ENCODE measurements at places on chromosomes 3 and 15. TPM values are rescaled to one million over a fixed set of nuclear protein-coding genes. Genes with fewer than 3 reads are reported as not detected.

The CHAC1 gene
- 14.1 TPM for total RNA-seq

- DNase-seq: no peak
These were observed 119.9 kb upstream of the MELTF start for GRCh38 chr3:197149528-197149927.

- no peak for DNase-seq
These were observed 469.6 kb upstream of the DPPA4 start for GRCh38 chr3:109806929-109807328.

DNA sequence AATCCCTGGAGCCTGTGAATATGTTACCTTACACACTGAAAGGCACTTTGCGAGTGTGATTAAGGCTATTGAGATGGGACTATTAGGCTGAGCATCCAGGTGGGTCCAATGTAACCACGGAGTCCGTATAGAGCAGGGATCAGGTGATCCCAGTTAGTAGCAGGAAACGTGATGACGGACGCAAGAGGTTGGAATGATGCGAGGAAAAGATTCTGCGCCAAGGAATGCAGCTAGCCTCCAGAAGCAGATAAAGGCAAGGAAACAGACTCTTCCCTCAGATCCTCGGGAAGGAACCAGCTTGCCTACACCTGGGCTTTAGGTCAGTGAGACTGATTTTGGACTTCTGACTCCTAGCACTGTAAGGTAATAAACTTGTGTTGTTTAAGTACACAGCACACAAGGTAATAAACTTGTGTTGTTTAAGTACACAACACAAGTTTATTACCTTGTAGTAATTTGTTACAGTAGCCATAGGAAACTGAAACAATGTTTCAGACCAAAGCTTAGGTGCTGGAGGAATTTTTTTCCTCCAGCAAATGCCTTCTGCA, 125.0 kb downstream of the CHST2 start:
- no peak for DNase-seq

DNA sequence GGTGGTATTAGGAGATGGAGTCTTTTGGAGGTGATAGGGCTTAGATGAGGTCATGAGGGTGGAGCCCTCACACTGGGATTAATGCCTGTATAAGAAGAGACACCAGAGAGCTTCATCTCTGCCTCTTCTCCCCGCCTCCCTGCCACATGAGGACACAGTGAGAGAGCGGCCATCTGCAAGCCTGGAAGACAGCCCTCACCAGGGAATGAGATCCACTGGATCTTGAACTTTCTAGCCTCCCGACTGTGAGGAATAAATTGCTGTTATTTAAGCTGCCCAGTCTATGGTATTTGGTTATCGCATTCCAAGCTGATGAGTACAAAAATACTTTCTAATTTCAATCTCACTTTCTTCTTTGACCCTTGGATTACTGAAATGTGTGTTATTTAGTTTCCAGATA, 121.4 kb downstream of the OCA2 start:
- DNase-seq: no peak

GRCh38 chr3:148466980-148467740, 230.5 kb upstream of the AGTR1 start:
- no peak for DNase-seq

GRCh38 chr3:102178817-102179216, 256.0 kb upstream of the ZPLD1 start:
- DNase-seq: no peak

DNA sequence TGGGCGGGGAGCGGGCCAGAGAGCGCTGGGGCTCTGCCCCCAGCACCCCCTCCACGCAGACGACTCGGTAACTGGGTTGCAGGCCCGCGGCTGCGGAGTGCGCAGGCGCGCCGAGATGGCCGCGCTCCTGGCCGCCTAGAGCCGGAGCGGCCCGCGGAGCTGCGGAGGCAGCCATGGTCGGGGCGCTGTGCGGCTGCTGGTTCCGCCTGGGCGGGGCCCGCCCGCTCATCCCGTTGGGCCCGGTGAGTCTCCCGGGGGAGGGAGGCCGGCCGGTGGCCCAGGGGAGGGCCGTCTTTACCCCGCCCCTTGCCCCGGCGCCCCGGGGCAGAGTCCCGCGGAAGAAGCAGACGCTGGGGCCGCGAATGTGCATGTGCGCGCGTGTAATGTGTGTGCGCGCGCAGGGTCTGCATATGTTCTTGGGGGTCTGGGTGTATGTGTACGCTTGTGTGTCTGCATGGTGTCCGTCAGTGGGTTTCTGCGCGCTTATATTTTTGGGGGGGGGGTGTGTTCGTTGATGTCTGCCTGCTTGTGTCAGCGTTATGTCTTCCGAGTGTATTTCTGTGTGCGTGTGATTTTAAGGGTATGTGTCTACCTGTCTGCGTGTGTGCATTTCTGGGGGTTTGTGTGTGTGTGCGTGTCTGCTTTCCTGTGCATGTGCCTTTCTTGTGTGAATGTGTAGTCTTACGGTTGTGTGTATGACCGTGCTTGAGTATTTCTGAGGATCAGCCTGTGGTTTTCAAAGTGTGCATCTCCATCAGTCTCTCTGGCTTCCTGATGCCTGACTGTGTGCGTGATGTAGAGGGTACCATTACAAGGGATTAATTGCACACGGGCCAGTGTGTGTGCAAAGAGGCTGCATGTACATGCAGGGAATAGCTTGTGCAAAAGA, at the start of gene ABHD14A:
Gene ABHD14A, plus strand, starts transcription at position 102 of the 889 bp plus-strand sequence. Its CDS starts 72 bp downstream, at position 174.
- DNase-seq: peak; percentile 83

DNA sequence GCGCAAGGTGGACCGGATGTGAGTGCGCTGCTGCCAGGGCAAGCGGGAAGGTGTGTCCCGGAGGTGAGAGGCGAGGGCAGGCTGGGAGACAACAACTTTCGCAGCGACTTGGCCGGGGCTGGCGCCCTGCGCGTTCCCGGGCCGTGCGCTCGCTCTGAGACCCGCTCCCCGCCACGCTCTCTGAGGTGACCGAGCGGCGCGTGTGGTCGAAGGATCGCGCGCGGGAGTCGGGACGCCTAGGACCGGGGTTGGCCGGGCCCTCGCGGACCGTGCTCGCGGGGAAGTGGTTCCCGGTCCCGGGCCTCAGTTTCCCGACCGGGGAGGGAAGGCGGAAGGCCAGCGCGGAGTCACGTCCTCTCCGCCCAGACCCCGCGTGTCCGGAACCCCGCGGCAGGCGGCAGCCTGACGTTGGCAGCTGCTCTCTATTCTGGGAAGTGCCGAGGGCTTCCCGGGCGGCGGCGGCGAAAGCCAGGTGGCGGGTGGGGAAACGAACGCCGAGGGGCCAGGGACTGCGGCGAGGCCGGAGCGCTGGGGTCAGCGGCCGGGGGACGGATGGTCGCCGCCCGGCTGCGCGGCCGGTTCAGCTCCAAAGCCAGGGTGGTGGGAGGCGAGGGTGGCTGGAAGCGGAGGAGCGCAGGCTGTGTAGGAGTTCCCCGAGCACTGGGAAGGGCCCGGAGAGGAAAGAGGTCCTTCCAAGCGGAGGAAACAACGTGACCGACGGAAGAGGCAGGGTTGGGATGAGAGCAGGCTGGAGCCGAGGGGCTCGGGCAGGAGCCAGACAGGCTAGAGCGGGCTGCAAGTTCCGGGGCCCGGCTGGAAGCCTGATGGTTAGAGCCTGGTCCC, 1.0 kb upstream of the IGF2BP2 start:
- DNase-seq: peak; percentile 36

DNA sequence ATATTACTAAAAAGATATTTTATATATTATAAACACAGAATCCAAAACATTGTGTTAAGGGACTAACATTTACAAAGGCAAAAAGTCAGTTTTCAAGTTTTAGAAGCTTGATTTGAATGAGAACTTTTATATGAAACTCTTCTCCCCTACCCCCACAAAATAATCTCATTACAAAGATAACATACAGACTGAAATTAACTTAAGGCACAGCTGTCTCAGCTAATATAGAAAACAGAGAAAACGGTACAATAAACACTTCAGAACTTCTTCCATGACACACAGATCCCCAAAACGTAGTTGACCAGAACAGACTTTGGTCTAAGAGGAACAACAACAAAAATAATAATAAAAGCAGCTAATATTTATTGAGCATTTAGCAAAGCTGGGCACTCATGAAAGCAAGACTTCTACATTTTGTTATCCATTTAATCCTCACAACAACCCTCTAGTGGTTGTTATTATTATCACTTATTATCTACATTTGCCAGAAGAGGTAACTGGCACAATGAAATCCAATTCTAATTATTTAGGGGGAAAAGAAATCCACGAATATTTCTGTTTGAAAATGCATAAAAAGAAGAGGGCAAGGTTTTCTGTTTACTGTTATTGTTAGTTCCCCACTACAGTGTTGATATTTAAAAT, 68.1 kb downstream of the PFN2 start:
- no peak for DNase-seq

- no peak for DNase-seq
These were observed 316.9 kb upstream of the ICE2 start for GRCh38 chr15:60795889-60796288.

- no peak for DNase-seq
These were observed 93.7 kb upstream of the RBMS3 start for GRCh38 chr3:29186982-29187725.

The C3orf22 gene
- total RNA-seq: not detected

DNA sequence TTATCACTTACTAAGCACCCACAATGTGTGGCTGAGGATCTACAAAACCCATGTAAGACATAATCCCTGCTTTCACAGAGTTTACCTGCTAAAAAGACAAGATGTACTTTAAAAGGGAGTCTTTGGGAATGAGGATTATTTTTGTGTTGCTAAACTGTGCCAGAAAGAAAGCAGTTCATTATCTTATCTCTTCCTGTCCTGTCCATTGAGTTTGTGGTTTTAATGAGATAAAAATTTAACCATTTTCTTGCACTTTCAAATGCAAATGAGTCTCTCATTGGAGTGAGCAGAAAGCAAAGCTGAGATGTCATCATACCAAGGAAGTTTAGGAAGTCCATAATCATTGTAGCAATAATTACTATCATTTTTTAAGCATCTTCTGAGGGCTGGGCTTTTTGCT, 231.2 kb upstream of the ADAMTS9 start:
- DNase-seq: no peak

The SUCNR1 gene
- total RNA-seq: 0.08 TPM

- no peak for DNase-seq
These were observed 35.5 kb downstream of the EOMES start for GRCh38 chr3:27686642-27687041.

GRCh38 chr3:195356151-195357086, 85.5 kb upstream of the XXYLT1 start:
- DNase-seq: no peak

The FAM227B gene
- 6.1 TPM for total RNA-seq

DNA sequence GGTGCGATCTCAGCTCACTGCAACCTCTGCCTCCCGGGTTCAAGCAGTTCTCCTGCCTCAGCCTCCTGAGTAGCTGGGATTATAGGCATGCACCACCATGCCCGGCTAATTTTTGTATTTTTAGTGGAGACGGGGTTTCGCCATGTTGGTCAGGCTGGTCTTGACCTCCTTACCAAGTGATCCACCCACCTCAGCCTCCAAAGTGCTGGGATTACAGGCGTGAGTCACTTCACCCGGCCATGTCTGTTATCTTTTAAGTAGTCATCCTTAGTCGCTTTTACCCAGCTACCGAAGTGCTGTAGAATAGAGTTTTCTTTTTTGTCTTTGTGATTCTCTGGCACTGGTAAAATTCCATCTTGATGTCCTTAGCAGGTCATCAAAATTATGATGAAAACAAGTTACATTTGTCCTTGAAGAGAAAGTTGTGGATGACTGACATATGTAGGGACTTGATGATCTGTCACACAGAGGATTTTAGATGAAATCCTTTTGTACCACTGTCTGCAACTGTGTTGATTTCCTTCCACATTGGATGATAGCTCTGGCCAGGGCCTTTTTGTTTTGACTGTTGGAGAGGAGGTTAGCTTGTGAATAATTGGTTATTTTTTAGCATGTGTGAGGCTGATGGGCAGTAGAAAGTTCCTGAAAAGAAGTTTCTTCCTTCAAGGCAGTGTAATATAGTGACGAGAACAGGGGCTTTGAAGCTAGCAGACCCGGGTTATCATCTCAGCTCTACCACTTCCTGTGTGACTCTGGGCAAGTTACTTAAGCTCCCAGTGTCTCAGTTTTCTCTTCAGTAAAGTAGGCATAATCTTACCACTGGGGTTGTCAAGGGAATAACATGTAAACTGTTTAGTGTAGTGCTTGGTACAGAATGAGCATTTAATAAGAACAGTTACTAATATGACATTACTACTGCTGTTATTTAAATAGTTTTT, 18.8 kb downstream of the ATG7 start:
- DNase-seq: no peak

- DNase-seq: no peak
These were observed 125.4 kb downstream of the XXYLT1 start for GRCh38 chr3:195145579-195145978.

The SEC61A1 gene
- 126 TPM for total RNA-seq

DNA sequence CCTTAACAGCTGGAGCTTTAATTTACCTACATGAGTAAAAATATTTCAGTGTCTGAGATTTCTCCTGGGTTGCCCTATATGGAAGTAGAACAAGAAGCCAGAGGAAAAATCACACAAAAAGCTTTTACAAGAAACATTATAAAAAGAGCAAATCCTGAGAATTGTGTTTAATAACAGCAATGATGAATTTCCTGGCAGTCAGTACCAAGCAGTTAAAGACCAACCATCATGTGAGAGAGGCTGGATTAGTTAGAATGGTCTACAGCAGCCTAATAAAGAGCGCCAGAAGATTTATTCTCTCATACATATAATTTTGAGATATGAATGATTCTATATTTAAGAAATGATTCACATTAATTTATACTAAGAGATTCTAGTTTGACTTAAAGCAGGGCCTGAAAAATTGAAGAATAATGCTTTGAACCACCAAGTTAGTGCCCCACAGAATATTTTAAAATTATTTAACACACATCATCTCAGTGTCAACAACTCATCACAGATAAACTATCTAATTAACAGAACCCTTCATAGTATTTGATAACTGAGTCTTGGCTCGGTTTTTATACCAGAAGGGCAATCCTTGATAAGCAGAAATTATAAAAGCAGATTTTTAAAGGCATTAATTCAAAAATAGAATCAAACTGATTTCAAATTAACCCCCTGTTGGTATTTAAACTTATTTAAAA, 59.9 kb upstream of the DPH6 start:
- no peak for DNase-seq

DNA sequence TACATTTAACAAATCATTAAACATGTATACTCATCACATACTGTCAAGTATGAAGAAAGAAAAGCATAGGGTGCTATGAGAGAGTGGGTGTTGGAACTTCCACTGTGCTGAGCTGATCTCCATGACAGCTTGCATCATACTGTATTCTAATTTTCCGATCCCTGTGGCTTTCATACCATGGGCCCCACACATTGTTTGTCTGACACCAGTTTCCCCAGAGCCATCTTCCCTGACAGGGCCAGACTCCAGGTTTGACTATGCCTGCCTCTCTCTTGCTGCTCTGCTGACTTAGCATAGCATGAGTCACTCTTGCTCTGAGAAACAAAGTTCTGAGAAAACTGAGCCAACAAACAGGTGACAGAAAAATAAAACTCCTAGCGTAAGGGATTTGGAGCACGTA, 37.0 kb upstream of the CASR start:
- no peak for DNase-seq

The CD47 gene
- total RNA-seq: 157 TPM

- no peak for DNase-seq
These were observed 20.6 kb downstream of the SNTN start for GRCh38 chr3:63673111-63673510.

DNA sequence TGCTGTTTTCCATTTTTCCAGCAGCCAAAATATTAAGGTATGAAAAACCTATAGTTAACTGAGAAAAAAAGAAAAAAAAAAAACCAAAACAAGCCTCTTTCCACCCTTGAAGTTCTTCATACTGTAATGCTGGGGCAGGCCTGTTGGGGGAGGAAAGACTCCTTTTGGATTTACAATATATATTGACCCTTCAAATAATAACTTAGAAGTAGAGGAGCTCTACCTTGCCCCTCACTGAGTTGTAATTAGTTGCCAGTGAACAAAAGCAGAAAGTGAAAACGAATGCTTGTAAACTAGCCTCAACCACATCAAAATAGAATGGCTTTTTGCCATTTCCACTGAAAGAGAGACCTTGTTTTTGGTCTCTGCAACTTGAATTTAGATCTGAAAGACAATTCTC, 326.6 kb downstream of the NR2F2 start:
- no peak for DNase-seq

Data from activated naive CD8-positive, alpha-beta T cell treated with anti-CD3 and anti-CD28 coated beads, Interleukin-2, amount 10 ng/mL, durations not matched to agents 7 days and 5 days (primary cell).